Stimulated activated CD8-positive, alpha-beta memory T cell treated with anti-CD3 and anti-CD28 coated beads, Interleukin-7, amount 100 ng/mL, for 48 hours (primary cell): ENCODE measurements at places on chromosomes 2 and 18.

DNA sequence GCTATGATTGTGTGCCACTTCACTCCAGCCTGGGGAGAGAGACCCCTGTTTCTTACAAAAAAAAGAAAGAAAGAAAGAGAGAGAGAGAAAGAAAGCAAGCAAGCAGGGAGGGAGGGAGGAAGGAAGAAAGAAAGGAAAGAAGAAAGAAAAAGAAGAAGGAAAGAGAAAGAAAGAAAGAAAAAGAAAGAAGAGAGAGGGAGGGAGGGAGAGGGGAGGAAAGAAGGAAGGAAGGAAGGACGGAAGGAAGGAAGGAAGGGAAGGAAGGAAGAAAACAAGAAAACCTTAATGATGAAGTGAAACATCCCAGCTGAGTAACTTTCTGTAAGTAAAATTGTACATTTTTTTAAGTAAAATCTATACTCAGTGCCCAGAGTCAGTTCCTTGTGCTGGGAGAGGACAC lies 75.5 kb upstream of the GLS start:
- no peak for DNase-seq

- no peak for DNase-seq
Measured at GRCh38 chr2:62030902-62031301, 125.4 kb downstream of the COMMD1 start.

DNA sequence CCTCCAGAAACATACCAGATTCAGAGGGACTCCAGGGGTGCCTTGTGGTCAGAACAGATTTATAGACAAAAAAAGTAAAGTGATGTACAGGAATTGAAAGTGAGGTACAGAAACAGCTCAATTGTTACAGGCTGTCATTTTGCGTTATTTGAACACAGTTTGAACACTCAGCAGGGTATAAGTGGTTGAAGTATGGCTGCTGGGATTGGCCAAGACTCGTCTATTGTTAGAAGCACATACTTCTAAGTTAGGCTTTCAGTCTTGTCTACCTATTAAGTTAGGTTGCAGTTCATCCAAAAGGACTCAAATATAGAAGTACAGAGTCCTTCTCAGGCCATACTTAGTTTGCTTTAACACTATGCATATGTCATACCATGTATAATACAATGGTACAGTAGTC lies 21.0 kb upstream of the GRB14 start:
- no peak for DNase-seq

- DNase-seq, result no peak
Measured at GRCh38 chr2:105313877-105314276, 15.7 kb downstream of the TGFBRAP1 start.

- DNase-seq, result peak; percentile 9
Measured at GRCh38 chr18:59846814-59847490, 52.8 kb upstream of the PMAIP1 start.

DNA sequence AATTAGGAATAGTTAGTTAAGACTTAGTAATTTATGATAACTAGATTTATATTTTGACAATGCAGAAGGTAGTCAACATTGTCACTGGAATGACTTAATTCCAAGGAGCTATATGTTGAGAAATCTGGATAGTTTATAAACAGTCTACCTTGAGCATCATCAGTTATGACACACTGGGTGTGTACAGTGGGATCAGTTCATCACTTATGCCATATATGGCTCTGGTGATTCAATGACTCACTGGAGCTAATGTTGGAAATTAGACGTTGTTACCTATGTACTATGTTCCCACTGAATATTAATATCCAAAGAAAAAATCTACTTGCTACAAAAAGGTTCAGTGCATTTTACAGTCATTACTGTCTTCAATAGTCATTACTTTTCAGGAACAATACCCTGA lies 34.0 kb upstream of the ITPRID2 start:
- no peak for DNase-seq

- no peak for DNase-seq
Measured at GRCh38 chr18:78473563-78473962, 506.1 kb upstream of the SALL3 start.

DNA sequence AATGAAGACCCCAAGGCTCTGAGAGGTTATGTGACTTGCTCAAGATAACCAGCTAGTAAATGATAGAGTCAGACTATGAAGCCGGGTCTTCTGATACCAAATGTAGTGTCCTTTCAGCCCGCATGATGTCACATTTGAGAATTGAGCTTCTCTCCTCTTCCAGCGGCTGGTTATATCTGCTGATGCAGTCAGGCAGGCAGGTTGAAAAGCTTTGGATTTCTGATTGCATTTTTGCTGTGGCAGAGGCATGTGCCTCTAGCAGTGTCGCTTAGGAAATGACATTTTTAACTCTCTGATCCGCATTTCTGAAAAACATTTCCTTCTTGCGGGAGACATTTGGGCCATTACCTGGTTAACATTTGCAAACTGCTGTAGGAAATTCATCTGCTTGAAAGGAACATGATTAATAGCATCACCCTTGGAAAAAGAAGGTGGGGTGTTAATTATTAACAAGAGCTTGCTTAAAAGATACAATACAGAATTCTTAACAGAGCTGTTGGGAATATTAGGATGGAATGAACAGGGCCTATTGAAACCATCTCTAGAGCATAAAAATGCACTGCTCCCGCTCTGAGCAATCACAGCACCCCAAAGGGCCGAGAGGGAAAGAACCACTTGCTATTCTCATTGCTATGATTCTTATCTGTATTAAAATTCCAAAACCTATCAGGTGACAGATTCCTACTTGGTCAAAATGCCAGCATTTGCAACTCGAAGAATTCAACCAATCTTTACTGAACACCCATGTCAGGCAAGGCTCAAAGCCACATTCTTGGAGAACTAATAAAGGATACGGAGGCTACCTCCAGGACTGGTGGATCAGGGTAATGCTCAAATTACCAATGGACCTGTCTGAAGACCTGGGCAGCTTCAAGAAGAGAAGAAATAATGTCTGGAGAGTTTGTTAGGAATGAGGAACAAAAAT lies 25.9 kb downstream of the MRO start:
- DNase-seq, result no peak

- no peak for DNase-seq
Measured at GRCh38 chr2:190335225-190335559, 8.2 kb upstream of the INPP1 start.
